ENCODE measurements at places on chromosomes 3 and 15. TPM values are rescaled to one million over a fixed set of nuclear protein-coding genes. Genes with fewer than 3 reads are reported as not detected.

GRCh38 chr3:115646027-115646690 lies 22.8 kb downstream of the GAP43 start:
- H3K27me3 ChIP-seq = no peaks in the 10 kb centered on the region
- no peak overlapping the region for H3K4me3 ChIP-seq
- no peak overlapping the region for H3K27ac ChIP-seq

GASK1A gene
- total RNA-seq = 8.4 TPM

- H3K27ac ChIP-seq = no peak overlapping the region
- no peaks in the 10 kb centered on the region for H3K36me3 ChIP-seq
- H3K4me3 ChIP-seq = no peak overlapping the region
- H3K27me3 ChIP-seq = no peaks in the 10 kb centered on the region
- no peak for DNase-seq
These were observed 626.3 kb downstream of the TBL1XR1 start for GRCh38 chr3:176570992-176571391.

CCK gene
- not detected for total RNA-seq

DNA sequence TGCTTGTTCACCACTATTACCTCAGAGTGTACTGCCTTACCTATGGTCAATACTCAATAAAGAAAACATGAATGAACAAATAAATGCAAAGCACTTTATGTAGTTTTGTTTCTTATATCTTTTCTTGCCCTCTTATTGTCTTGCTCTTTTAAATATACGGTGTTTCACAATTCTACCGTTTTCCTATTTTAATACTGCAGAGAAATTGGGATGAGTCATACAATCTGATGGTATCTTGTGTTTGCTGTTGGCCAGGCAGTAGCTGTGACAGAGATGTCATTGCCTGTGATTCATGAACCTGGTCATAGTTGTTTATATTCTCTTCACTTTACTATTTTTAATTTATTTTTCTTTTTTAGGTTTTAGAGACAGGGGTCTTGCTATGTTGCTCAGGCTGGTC lies 48.3 kb downstream of the SERP1 start:
- no peak overlapping the region for H3K27ac ChIP-seq
- no peaks in the 10 kb centered on the region for H3K27me3 ChIP-seq
- no peak for DNase-seq
- no peak overlapping the region for H3K4me3 ChIP-seq
- no peaks in the 10 kb centered on the region for H3K4me1 ChIP-seq

GRCh38 chr15:70212286-70212962 lies 114.7 kb upstream of the TLE3 start:
- peak; percentile 96 for DNase-seq
- no peaks in the 10 kb centered on the region for H3K27me3 ChIP-seq
- no peak overlapping the region for H3K4me3 ChIP-seq

- H3K27me3 ChIP-seq = peaks cover 40% of the 10 kb centered on the region
- DNase-seq = no peak
- H3K27ac ChIP-seq = no peak overlapping the region
- no peaks in the 10 kb centered on the region for H3K36me3 ChIP-seq
- no peak overlapping the region for H3K4me3 ChIP-seq
These were observed 895 bp downstream of the GATA2 start for GRCh38 chr3:128491941-128492670.
